GM12892 (cell line): ENCODE measurements at places on chromosomes 12 and 14.

DNA sequence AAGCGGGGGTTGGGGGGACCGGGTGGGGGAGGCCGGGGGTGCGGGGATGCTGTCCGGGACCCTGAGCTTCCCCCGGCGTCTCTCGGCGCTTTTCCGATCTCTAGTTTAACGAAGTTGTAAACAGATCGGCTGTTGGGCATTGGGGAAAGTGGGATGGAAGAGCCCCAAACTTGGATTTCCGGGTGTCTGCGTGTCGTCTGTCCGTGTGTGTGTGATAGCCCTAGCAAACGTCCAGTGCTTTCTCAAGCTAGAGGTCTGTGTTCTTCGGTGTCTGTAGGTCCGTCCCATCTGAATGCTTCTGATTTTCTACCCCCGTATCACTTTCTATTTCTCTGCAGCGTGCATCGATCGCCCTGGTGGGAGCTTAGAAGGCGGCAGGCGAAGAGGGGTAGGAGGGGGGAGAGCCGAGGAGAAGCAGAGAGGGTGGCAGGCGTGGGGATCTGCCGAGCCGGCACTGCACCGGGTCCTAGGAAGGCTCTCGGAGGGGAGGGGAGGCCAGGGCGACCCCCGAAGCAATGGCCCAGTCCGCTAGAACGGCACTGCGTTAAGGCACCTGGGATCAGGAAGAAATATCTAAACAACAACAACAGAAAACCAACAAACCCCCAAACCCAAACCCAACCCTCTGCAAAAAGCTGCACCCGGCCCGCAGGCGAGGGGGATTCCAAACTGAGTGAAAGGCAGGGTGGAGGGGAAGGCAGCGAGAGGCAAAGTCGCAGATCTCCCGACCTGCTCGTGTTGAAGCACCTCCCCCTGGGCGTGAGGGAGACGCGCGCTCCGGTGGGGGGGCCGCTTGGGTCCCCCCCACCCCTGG, 1.0 kb downstream of the KCNA1 start:
- peak; percentile 50 for DNase-seq

GRCh38 chr14:102241147-102241546, 63.8 kb downstream of the MOK start:
- no peak for DNase-seq

DNA sequence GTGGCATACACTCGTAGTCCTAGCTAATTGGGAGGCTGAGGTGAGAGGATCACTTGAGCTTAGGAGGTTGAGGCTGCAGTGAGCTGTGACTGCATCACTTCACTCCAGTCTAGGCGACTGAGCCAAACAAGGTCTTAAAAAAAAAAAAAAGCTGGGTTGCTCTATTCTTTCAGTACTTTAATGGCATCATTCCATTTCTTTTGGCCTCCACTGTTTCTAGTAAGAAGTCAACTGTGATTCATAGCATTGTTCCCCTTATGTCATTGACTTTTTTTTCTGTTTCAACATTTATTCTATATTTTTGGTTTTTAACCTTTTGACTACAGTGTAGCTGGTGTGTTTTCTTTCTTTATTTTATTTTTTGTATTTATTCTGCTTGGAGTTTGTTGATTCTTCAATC, 16.7 kb upstream of the PRKCH start:
- DNase-seq: no peak

- no peak for DNase-seq
Observed at GRCh38 chr14:90620568-90621077, 195.6 kb downstream of the TTC7B start.

DNA sequence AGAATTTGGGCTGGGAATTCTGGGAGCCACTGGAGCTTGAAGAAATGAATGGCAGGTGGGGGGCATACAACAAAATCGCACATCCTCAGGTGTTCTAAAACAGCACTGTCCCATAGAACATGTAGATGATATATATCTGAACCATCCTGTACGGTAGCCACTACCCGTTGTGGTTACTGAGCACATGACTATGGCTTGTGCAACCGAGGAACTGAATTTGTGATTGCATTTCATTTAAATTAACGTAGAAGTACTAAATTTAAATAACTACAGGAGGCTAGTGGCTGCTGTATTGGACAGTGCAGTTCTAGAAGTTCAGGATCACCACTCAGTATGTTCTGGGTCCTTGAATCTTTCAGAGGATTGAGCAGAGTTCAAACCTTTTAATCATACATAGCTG, 172.4 kb downstream of the PHETA1 start:
- no peak for DNase-seq

DNA sequence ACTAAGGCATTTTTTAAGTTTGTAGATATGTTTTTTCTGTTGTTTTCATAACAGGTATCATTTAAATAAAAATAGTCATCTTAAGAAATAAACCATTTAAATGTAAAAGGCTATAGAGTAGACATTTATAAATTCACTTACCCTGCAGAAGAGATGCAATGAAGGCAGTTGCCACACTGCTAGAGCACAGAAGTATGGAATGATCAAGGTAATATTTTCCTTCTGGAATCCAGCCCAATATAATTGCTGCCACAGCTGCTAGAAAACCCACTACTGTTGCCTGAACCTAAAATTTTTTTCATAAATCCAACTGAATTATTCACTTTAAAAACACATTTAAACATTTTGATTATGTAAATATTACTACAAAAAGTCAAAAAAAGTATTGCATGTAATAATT, 69.2 kb downstream of the SLC41A2 start:
- DNase-seq: no peak

DNA sequence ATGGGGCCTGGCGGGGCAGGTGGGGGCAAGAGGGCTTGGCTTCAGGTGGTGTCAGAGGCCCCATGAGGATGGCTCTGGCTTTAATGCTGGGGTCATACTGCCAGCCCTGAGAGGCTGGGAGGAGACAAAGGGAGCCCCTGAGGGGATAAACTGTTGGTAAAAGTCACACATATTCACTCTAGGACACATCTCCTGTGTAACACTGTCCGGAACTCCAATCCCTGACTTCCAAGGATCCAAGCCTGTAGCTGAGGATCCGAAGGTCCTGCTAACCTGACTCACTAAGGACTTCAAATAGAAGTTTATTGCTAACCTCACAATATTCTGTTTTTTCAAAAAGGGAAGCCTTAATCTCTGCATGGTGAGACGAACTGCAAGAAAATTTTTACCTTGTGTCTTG, 39.2 kb upstream of the GPR68 start:
- no peak for DNase-seq

GRCh38 chr12:122023339-122024131, 1.9 kb downstream of the BCL7A start:
- no peak for DNase-seq

DNA sequence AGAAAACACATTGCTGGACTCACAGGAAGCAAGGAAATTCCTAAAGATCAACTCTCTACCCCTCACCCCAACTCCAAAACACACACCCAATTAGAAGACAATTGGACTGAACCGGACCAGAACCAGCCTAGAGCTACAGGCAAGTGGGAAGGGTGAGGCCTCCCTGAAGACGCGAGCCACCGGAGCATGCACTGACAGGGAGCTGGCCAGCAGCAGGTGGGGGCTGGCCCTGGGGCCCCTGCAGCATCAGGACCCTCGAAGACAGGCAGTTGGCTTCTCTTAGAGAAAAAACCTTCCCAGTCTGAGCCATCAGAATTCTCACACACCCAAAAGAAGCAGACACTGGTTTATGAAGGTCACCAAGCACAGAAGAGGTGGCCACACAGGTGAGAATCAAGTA, 209.5 kb upstream of the DIO3 start:
- no peak for DNase-seq
